Skin of body (tissue), 3 donors: ENCODE measurements at places on chromosomes 4 and X. TPM values are rescaled to one million over a fixed set of nuclear protein-coding genes. Genes with fewer than 3 reads are reported as not detected.

DNA sequence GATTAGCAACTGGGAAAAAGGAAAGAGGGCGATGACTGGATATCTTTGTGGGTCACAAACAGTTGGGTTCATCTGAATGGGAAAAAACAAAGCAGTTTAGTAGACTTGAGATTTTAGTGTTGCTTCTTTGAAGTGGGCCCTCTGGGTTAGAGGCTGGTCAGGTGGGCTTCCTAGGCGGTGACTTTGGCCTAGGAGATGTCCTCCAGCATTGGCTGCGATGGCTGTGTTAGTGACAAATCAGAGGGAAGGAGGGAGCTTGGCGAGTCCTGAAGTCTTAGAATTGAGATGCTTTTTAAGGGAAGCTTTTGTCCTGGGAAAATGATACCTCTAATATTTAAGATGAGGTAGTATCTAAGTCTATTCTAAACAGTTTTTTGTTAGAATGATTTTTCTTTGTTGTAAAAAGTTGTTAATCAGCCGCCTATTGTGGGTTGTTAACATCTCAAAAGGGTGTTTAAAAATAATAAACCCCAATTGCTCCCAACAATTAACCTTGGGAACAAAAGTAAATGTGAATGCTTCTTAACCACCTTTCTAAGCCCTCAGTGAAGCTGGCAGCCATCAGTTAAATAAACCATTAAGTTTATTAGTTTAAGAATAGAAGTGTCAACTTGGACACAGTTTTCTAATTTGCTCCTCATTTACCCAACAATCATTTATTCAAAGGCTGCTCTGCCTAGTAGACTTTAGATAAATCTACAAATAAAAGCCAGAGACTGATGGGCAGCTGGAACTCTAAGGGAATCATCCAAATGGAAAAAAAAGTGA is 31.7 kb downstream of the DLG3 start:
- no peak for DNase-seq

- DNase-seq: no peak
These were observed 1.9 kb downstream of the GPC4 start for GRCh38 chrX:133413218-133413925.

DNA sequence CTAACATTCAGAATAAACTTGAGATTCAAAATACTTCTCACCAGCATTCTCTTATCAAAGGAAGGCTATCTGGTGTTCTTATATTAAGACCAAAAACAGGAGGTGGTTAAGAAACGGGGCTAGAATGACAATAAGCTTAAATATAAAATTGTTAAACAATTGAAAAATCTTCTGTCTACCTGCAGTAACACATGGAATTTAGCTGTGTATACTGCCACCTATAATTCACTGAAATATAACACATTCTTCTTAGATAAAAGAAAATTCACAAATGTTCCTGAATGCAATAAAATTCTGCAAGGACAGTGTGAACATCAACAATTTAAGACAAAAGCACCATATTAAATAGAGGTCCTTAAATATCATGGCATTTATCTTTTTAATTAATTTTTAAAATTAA is 11.5 kb upstream of the PCDH10 start:
- DNase-seq: no peak

DNA sequence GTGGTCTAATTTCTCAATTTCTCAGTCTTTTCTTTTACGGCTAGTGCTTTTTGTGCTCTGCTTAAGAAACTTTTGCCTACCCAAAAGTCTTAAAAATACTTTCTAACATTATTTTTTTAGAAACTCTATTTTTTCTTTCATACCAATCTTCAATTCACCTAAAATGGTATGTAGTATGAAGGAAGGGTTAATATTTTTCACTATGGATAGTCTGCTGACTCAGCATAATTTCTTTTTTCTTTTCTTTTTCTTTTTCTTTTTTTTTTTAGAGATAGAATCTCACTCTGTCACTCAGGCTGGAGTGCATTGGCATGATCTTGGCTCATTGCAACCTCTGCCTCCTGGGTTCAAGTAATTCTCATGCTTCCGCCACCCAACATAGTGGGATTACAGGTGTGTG is 34.2 kb upstream of the GYPE start:
- no peak for DNase-seq

DNA sequence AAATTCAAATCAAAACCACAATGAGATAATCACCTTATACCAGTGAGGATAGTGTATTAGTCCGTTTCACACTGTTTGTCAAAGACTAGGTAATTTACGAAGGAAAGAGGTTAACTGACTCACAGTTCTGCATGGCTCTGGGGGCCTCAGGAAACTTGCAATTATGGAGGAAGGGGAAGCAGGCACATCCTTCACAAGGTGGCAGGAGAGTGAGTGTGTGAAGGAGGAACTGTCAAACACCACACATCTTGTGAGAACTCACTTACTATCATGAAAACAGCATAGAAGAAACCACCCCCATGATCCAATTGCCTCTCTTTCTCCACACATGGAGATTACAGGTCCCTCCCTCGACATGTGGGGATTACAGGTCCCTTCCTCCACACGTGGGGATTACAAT is 54.7 kb upstream of the TRPC5 start:
- DNase-seq: no peak

GRCh38 chr4:128475597-128475996 is 188.0 kb upstream of the PGRMC2 start:
- no peak for DNase-seq

DNA sequence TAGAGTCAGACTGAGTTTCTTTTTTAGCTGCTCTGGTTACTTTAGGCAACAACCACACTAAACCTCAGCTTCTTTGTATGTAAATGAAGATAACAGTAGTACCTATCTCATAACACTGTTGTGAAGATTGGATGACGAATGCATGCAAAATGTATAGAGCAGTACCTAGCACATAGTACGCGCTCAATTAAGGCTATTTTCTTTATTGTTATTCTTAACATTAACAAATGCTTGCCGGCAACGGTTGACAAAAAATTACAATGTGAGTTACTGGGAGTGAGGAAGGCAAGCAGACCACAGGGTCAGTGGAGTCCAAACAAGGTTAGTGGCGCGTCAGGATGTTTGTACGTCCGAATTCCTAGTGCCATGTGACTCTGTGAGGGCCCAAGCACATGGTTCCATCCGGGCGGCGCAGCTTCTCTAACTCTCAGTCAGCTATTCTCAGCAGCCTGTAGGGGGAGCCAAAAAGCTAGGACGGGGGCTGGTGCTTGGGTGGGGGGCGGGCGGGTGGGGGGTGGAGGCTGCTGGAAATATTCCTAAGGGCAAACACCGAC is 821 bp upstream of the NALF2 start:
- DNase-seq: no peak

GRCh38 chr4:40601641-40602040 is 28.0 kb downstream of the RBM47 start:
- DNase-seq: no peak

The SLC49A3 gene
- 3.2 TPM for total RNA-seq

The RASSF6 gene
- 0.89 TPM for total RNA-seq

The OTC gene
- total RNA-seq: not detected

The ATP1B4 gene
- total RNA-seq: 25.9 TPM

The MAGEA2B gene
- total RNA-seq: not detected

The MGARP gene
- not detected for total RNA-seq

The ABCB7 gene
- 27.4 TPM for total RNA-seq
